Foreskin fibroblast (primary cell): ENCODE measurements at places on chromosomes 1 and 21.

GRCh38 chr1:84550826-84551225 lies 23.4 kb downstream of the CTBS start:
- no peak for DNase-seq

- no peak for DNase-seq
These were observed 6.4 kb upstream of the C1orf21 start for GRCh38 chr1:184380468-184380867.

DNA sequence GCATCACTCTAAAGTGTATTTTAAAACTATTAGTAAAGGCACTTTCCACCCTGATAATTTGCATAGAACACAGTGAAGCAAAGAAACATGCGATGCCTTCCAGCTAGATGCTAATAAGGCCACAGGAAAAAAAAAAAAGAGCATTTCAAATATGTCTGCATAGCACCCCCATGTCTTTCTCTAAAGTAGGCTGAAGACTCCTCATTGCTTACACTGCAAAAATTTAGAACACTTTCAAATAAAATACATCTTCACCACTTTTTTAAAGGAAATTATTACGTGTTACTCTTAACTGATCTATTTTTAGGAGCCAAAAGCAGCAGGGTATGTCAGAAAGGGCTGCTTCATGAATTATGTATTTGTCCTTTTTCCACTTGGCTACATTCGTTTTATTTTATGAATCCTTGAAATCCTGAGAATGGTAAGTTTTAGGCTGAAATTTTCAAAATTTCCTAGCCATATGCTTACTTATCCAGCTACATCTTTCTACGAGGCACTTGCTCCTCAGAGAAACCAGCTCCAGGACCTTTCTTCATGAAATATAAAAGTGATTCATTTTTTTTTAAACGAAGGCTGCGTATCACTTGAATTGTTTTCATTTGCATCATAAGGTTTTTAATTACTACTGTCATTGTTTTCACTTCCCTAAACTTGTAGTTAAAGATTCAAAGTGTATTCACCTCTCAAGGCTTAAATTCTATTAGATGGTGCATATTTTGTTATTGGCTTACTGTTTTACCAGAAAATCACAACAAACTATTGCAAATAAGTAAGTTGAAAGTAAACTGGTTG lies 513.0 kb downstream of the PTPRC start:
- no peak for DNase-seq

GRCh38 chr1:231207437-231207836 lies 33.6 kb upstream of the GNPAT start:
- DNase-seq, result no peak

- DNase-seq, result peak; percentile 32
These were observed 128.9 kb upstream of the ADAR start for GRCh38 chr1:154736841-154737240.

- peak; percentile 52 for DNase-seq
These were observed 150.5 kb upstream of the DUSP10 start for GRCh38 chr1:221892301-221892830.

DNA sequence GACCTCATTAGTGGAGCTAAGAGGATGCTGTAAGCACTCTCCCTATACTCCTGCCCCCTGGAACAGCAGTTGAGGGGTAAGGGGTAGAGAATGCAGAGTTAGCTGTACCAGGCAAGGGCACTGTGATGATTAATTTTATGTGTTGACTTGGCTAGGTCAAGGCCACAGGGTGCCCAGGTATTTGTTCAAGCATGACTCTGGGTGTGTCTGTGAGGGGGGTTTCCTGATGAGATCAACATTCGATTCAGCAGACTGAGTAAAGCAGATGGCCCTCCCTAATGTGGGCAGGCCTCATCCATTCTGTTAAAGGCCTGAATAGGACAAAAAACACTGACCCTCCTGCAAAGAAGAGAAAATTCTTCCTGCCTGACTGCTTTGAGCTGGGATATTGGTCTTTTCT lies 110.8 kb downstream of the KCND3 start:
- no peak for DNase-seq

DNA sequence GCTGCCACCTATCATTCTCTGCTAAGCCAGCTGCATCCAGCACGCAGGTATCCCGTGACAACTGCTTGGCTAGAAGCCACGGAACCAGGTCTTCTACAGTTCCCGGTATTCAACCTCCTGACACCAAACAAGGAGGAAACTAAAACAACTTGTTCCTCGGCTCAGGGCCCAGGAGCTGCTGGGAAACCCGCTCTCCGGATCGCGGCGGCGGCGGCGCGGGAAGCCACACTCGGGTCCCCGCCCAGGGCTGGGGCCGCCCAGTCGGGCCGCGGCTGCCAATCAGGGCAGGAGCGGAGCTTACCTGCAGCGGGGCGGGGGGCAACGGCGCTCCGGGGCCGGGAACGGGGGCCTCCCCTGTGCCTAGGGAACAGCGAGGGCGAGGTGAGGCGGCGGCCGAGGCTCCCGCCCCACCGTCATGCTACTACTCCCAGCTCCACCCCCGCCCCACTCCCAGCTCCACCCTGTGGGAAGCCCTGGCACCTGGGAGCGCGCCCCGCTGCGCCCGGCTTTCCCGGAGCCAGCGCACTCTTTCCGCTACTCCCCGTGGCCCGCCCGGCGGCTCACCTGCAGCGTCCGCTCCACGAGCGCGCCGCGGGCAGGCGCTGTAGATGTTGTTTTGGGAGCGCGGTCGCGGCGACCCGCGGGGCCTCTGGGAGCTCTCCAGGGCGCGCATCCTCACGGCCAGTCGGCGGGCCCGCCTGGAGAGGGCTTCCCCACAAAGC lies 12.1 kb downstream of the IL24 start:
- peak; percentile 45 for DNase-seq

GRCh38 chr1:5404412-5405203 lies 587.6 kb downstream of the NPHP4 start:
- DNase-seq, result no peak

DNA sequence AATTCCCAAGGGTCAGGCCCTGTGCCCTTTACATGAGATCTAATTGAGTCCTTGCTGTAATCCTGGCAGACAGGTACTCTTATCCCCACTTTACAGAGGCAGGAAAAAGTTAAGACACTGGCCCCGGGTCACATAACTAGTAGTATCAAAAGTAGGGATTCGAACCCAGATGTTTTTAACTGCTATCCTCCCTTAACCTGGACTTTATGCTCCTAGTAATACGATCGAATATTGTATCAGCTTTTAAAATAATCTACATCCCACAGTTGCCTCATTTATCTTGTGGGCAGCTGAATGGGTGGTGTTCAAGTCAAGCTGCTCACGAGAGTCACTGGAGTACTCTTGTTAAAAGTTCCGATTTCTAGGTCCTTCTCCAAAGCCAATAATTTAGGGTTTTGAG lies 25.5 kb upstream of the TMEM51 start:
- DNase-seq, result no peak

GRCh38 chr1:184940694-184941409 lies 33.5 kb downstream of the NIBAN1 start:
- no peak for DNase-seq

DNA sequence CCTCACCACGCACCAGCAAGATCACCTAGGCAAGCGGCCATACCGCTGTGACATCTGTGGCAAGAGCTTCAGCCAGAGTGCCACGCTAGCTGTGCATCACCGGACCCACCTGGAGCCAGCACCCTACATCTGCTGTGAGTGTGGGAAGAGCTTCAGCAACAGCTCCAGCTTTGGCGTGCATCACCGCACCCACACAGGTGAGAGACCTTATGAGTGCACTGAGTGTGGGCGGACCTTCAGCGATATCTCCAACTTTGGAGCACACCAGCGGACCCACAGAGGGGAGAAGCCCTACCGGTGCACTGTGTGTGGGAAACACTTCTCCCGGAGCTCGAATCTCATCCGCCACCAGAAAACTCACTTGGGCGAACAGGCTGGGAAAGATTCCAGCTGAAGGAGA lies 5.0 kb downstream of the ZNF691 start:
- no peak for DNase-seq

DNA sequence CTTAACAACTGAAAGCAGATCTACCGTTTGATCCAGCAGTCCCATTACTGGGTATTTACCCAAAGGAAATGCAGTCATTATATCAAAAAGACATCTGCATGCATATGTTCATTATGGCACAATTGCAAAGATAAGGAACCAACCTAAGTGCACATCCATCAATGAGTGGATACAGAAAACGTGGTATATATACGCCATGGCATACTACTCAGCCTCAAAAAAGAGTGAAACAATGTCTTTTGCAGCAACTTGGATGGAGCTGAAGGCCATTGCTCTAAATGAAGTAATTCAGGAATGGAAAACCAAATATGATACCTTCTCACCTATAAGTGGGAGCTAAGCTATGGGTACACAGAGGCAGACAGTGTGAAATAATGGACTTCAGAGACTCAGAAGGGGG lies 169.3 kb downstream of the ZBTB18 start:
- no peak for DNase-seq
